ENCODE measurements at places on chromosomes 2 and 18. TPM values are rescaled to one million over a fixed set of nuclear protein-coding genes. Genes with fewer than 3 reads are reported as not detected.

- DNase-seq: peak; percentile 73
Measured at GRCh38 chr18:74724186-74724585, 126.5 kb downstream of the ZNF407 start.

DNA sequence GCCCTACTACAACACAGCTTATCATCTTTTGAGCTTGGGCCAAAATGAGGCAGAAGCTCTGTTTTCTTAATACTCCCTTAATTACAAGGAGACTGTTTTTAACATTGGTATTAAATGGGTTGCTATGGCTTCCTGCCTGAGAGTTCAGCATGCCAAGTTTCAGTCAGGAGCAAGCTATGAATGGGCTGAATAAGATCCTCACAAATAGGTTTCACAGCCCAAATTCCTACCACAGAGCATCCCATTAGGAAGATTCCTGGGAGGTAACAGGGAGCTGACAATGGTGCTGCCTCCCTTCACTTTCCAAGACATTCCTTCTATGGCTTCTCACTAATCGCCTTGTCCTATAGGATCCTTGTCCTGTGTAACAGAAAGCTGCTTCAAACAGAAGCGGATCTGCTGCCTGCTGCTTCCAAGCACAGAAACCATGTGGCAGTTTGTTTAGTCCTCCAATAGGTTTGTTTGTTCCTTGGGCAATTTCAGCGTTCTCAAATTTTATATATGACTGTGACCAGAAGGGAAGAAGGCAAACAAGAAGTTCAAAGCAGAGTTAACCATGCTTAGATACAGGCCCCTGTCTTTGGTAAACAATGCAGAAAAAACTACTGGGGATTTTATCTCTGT, 70.9 kb downstream of the NCKAP5 start:
- peak; percentile 12 for DNase-seq

DNA sequence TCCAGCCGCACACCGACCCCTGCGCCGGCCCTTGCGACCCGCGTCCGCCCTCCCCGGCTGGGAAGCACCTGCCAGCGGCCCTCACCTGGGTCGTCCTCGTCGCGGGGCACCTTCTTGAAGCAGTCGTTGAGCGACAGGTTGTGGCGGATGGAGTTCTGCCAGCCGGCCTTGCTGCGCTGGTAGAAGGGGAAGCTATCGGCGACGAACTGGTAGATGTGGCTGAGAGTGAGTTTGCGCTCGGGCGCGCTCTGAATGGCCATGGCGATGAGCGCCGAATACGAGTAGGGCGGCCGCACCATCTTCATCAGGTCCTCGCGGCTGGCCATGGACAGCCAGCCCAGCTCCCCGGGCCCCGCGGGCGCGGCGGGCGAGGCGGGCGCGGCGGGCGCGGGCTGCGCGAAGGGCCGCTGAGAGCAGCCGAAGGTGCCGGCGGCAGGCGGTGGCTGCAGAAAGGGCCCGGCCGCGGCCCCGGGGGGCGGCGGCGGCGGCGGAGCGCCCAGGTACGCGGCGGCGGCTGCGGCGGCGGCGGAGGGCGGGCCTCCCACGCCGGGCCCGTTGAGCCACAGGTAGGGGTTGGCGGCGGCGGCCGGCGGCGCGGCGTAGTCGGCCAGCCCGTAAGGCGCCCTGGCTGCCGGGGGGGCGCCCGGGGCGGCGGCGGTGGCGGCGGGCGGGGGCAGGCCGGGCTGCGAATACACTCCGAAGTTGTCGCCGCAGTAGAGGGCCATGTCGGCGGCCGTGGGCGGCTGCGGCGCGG, 505 bp downstream of the FOXI3 start:
- no peak for DNase-seq

DNA sequence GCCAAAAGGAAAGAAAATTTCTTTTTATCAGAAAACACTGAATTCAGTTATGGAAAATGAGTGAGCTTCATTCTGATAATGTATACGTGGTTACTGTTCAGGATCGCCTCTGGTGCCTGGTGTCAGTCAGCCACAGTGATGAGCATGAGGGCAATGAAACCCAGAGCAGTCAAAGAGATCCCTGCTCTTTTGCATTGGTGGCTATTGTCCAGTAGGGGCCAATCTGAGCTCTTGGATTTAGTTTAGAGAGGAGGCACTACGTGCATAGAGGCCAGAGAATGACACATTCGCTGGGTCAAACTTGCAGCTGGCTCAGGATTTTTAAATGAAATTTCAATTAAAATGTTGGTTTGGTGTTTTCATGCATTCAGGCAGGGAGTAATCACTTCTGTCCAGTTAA, 522.9 kb downstream of the TMEM182 start:
- DNase-seq: no peak

- DNase-seq: peak; percentile 66
Measured at GRCh38 chr2:137220438-137220993, 455.2 kb downstream of the THSD7B start.

GRCh38 chr18:35968278-35968880, 4.1 kb upstream of the RMP24 start:
- DNase-seq: no peak

DNA sequence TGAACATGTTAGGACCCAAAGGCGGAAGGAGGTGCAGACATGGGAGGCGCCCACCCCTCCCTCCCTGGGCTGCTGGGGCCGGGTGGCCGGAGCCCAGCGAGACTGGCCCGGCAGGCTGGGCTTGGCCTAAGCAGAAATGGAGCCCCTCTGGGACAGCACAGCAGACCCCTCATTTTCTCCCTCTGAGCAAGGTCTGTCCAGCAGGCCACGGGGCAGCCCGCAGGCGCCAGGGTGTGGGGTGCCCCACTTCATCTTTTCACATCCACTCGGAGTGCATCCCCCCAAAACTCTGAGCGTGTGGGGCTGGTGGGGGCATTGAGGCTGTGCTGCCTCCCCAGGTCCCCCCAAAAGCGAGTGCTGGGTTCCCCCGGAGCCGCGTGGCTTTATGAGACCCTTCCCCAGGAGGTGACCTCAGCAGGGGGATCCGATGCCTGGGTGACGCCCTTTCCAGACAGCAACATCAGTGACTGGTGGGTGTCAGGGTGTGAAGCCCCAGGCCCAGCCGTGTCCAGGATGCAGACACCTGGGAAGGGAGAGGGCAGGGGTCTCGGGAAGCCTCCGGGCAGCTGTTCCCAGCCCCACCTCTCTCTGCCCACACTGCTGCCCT, 36.7 kb upstream of the GPC1 start:
- DNase-seq: no peak

- peak; percentile 57 for DNase-seq
Measured at GRCh38 chr2:174914853-174915760, 90.1 kb downstream of the CHN1 start.

DNA sequence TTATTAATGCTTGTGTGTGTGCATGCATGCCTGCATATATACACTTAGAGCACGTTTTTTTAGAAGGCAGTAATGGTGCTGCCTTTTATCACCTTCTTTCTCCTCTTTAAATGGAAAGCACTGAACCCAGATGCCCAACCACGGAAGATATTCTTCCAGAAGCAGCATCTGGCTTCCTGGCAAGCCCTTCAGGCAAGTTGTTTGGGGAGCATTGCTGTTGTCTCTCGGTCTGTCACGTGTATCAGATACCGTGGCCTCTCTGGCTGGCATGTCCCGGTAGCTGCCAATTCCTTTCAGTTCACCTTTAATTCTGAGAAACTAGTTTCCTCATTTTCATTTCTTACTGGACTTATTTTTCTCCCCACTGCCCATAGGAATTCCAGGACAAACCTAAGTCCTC, 587.8 kb downstream of the ARHGAP15 start:
- no peak for DNase-seq

DNA sequence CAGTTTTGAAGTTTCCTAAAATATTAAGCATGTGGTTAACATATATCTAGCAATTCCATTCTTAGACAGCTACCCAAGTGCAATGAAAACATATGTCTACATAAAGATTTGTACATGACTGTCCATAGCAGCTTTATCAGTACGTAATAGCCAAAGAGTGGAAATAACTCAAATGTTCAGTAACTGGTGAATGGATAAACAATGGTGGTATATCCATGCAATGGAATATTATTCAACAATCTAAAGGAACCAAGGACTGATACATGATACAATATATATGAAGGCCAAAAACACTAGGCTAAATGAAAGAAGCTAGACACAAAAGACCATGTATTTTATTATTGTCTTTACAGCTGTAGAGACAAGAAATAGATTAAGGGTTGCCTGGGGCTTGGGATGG, 361.4 kb downstream of the ALK start:
- no peak for DNase-seq

DNA sequence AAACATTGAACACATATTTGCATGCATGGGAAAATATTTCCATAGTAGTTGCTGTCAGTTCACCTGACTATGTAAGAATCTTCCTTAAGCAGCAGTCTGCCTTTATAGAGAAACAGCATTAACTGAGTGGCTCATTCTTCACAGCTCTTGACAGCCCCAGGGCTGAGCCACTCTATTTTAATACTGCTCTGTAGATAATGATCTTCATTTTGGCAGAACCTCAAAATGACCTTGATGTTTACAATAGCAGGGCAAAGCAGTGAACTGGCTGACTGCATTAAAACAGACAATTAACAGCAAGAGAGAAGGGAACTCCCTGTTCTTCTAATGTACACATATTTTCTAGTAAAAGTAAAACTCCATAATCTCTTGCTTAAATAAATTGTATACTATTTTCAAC, 580.6 kb upstream of the SOX11 start:
- DNase-seq: no peak

DNA sequence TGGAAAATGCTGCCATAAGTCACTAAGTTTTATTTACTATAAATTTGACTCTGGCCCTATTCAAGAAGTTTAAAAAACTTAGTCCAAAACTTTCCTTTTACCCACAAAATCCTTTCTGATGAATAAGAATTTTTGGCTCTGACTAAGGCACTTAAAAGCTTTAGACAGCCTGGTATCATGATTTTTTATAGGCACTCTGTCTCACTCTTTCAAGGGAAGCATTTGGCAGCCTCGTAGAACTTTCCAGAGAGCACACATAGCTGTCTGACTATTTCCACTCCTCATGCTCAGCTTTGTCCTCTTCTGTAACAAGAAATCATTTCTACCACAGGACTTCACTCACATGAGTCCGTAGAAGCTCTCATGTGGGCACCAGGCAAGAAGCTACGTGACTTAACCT, 32.3 kb upstream of the XDH start:
- no peak for DNase-seq

DNA sequence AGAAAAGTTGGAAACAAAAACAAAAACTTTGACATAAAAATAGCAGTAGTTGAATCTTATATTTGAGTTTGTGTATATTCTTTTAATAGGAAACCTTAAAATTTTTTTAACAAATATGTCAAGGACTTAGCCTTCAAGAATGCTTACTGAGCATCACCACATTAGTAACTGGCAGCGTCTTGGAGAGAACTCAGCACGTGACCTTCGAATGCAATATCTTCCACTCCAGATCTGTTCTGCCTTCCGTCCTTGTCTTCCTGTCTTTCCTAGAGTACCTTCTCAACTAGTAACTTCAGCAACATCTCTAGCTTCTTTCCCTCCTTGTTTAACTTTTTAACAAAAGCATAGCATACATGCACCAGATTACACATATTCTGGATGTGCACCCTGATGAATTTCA, 972 bp downstream of the RSAD2 start:
- no peak for DNase-seq

DNA sequence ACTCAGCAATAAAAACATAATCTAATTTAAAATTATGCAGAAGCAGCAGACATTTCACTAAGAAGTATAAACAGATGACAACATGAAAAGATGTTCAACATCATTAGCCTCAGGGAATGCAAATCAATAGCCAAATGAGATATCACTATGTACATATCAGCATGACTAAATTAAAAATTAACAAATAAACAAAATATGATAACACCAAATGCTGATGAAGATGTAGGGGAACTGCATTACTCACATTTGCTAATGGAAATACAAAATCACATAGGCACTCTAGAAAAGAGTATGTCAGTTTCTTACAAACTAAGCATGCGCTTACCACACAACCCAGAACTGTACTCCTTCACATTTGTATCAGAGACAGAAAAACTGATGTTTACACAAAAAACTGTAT, 487.2 kb upstream of the REG3G start:
- DNase-seq: no peak

GRCh38 chr18:43931439-43931838, 654.1 kb upstream of the SYT4 start:
- DNase-seq: peak; percentile 20

GRCh38 chr2:70886541-70886987, 49.1 kb upstream of the ATP6V1B1 start:
- no peak for DNase-seq

DNA sequence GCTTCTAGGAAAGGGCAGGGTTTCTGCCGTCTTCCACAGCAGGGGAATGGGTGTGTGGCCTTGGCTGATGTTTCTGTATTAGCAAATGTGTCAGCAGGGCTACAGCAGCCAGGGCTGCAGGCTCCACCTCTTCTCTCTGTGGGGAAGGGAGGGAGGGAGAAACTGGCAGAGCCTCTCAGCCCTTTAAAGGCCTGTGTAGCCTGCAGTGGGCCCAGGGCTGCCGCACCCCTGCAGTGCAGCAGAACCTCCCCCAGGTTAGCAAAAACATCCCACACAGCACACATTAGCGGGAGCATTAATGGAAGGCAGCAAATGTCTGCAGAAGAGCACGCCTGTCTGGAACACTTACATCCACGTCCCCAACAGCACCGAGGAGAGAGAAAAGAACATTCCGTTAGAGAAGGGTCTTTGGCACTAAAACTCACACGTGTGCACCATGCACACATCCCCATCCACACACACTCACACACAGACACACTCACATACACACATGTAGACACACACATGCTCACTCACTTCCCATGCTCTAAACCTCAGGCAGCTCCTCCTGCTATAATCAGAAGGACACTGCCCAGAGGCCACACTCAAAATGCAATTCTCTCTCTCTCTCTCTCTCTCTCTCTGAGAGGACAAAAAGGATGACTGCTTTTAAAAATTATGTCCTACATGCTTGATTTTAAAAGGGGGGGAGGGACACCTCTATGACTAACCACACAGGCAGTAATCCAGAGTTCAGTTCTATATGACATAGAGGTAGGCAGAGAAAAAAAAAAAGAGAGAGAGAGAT, 24.1 kb downstream of the MRPL35 start:
- DNase-seq: peak; percentile 40

DNA sequence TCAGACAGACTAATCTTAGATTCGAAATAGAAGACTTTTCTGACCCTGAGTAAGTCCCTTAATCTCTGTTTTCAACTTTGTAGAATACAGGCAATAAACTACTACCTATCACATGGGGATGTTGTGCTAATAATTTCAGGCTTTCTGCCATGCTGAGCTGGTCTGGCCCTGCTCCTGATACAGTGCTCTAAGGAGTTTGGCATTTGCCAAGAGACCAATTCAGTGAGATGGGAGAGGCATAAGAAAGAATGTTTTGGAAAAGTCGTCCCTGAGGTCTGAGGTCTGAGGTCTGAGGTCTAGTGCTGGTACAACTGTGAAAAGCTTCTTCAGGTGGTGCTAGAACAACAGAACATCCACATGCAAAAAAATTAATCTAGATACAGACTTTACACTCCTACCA, 35.9 kb upstream of the SP3 start:
- DNase-seq: no peak

GRCh38 chr2:237122214-237122666, 36.6 kb downstream of the COPS8 start:
- peak; percentile 85 for DNase-seq

Gene SULT1C4
- total RNA-seq: 0.32 TPM

Gene GALNT1
- 82.9 TPM for total RNA-seq

Gene EFR3B
- under 0.01 TPM for total RNA-seq

Gene REG3A
- not detected for total RNA-seq

Gene ALPP
- total RNA-seq: not detected

Gene GPR75
- 2.6 TPM for total RNA-seq

Gene POTEC
- total RNA-seq: under 0.01 TPM

Gene CNNM4
- 3.9 TPM for total RNA-seq

Gene OSBPL1A
- 23.3 TPM for total RNA-seq

Measured in fibroblast of villous mesenchyme (primary cell).